ENCODE measurements at places on chromosomes 12 and 14. TPM values are rescaled to one million over a fixed set of nuclear protein-coding genes. Genes with fewer than 3 reads are reported as not detected.
A peak's percentile ranks its signal among the peaks of the same experiment; 100 is the strongest.

- DNase-seq, result peak; percentile 99
Measured at GRCh38 chr12:6904280-6905276, at the start of gene LRRC23. TSS of gene LRRC23 (plus strand) at chr12:6904822. CDS start at chr12:6905634, 812 bp downstream.

- DNase-seq, result no peak
Measured at GRCh38 chr12:20440408-20440807, 72.1 kb downstream of the PDE3A start.

DNA sequence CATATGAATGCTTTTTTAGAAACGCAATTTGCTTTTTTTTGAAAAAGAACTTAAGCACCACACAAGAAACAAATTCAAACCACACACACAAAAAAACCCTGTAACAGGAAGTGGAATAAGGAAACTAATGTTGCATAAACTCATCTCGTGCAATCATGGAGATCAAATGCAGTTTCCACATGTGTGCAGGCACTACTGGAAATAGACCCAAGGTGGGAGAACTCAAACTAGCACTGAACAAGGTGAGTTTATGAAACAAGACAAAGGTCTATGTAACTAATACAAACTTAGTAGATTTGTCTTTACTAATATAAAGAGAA is 17.5 kb downstream of the NIN start:
- DNase-seq, result no peak

GRCh38 chr12:122517877-122518276 is 8.9 kb downstream of the RSRC2 start:
- no peak for DNase-seq

The AQP2 gene
- total RNA-seq, result not detected

DNA sequence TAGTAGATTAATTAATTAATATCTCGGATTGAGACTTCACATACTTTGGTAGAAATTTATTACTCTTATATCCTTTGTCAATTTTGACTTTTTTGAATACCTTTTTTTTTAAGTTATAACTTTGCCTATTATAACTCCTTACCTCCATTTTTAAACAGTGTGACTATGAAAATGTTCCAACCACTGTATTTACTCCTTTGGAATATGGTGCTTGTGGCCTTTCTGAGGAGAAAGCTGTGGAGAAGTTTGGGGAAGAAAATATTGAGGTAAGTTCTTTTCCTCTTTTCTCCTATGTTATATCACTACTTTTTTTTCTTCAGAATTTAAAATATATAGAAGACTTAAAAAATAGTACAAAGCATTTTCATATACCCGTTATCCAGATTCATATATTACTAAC is 27.8 kb downstream of the EID3 start:
- DNase-seq, result no peak

The ASIC1 gene
- total RNA-seq, result 4.1 TPM

The CLEC4D gene
- 0.31 TPM for total RNA-seq

Measured in tongue (tissue), 3 donors.